Stimulated activated CD4-positive, alpha-beta T cell treated with anti-CD3 and anti-CD28 coated beads, Interleukin-2, amount 100 ng/mL, for 24 hours (primary cell): ENCODE measurements at places on chromosomes 16 and 17.

DNA sequence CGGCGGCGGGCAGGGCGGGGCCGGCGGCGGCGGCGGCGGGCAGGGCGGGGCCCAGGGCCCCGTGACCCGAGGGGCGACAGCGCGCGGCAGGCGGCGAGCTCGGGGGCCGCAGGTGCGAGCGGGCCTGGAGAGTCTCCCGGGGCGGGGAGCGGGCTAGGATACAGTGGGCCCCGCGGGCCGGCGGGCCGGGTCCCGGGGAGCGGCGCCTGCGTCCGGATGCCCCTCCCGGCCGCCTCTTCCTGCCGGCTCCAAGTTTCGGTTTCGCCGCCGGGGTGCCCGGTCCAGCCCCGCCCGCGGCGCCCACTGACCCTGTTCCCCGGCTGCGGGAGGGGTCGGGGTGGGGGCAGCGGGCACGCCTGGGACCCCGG is at the start of gene RNF213:
RNF213 (plus strand) TSS at position 62 of the 368 bp plus-strand sequence. CDS start 2,830 bp downstream, outside the sequence.
- peak; percentile 55 for DNase-seq

DNA sequence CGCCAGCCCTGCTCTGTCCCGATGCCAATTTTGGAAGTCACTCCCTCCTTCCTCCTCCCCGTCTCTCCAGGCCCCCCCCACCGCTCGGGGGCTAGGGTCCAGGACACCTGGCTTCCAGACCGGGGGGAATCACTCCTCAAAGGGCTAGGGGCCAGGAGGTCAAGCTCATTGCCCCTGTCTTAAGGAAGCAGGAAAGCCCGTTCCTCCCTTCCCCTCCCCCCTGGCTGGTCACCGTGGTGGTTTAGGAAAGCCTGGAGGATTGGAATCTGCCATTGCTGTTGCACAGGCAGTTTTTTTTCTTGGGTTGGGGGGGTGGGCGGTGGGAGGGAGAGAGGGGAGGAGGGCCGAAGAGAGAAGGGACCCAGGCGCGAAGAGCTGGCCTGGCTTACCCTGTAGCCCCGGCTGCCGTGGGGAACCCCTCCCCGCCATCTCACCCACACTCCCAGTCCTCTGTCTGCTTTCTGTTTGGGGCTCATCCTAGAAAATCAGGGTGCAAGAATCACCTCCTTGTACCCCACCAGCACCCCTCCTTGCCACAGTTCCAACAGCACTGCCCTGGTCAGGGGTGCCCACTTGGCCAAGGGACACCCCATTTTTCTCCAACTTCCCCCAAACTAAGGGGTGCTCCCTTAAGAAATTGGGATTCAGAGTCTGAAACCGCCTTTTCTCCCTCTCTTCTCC is 2.9 kb upstream of the BCL6B start:
- DNase-seq = no peak

DNA sequence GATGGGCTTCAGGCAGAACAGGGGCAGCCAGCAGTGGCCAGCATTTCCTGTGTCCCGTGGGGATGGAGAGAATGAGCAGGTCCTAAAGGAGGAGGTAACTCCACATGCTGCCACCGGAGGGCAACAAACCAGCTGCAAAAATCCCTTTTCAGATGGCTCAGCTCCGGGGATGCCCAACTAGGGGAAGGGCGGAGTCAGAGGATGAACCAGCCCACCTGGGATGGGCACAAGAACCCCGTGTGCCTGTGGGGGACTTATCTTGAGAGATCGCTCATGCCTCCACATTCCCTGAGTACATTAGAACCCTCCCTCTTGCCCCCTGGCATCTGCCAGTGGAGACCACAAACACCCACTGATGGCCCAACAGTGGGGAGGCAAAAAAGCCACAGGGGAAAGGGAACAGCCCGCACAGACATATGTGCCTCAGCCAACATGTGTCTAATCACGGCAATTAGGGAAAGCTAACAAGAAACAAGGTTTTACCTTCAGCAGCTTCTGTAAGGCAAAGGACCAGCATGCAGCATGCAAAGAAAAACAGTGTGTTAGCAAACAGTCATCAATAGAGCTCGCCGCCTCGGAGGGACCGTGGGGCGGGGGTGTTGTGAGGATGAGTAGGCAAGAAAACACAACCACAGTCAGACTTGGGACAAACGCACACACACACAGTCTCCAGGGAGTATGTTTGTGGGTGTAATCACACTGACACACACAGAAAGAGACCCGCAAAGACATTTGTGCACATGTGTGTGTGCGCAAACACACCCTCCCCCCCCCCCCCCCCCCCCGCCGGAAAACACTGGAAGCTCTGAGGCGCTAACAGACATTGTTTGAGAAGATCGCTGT is 64.0 kb downstream of the MYO18A start:
- peak; percentile 56 for DNase-seq

- DNase-seq = no peak
Measured at GRCh38 chr17:74918906-74919305, 4.1 kb downstream of the USH1G start.

DNA sequence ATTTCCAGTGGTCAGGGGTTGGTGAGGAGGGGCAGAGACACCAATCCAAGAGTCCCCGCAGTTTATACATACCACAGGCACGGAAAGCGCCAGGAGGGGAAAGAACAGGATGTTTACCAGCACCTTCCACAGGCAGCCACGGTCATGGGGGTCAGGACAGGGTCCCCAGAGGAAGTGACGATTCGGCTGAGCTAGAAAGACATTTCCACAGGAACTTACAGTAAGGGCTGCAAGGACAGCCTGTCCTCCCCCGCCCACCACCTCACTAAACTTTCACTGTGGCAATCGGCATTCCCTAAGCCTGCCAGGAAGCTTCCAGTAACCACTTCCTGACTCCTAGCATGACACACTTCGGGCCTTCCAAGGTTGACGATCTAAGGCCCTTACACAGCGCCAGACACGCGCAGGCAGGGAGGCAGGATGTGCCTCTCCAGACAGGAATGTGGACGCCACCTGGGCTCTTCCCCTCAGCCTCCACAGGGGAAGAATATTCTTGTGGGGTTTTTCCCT is 1.2 kb upstream of the MT2A start:
- peak; percentile 27 for DNase-seq

DNA sequence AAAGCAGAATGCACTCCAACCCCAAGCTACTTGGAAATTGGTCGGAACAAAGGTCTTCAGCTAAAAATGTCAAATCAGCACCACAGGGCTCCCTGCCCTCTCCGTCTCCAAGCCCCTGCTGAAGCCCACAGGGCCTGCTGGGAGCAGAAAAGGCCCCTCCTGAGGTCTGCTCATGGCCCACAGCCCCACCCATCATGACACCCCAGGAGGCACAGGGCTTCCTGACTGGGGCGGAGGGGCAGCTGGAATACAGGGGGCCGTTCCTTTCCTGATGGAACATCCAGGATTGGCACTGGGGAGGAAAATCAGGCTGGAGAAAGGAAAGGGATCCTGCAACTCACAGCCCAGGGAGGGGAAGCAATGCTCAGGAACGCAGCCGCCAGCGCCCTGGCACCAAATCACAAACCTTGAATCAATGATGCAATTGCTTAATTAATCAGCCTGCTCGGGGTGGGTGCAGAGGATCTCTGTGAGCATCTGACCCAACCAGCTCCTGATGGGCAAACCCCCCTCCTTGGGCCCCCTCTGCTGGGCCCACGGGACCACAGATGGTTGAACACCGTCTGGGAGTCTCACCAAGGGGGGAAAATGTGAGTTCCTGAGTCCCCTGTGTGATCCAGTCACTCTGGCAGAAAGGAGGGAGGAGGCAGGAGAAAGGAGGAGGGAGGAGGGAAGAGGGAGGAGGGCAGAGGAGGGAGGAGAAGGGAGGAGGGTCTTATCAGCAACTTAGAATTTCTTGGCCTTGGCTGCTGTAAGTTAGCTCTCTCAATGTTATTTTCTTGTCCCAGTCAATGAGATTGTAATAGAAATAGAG is 155.5 kb downstream of the ZNF423 start:
- DNase-seq = no peak

DNA sequence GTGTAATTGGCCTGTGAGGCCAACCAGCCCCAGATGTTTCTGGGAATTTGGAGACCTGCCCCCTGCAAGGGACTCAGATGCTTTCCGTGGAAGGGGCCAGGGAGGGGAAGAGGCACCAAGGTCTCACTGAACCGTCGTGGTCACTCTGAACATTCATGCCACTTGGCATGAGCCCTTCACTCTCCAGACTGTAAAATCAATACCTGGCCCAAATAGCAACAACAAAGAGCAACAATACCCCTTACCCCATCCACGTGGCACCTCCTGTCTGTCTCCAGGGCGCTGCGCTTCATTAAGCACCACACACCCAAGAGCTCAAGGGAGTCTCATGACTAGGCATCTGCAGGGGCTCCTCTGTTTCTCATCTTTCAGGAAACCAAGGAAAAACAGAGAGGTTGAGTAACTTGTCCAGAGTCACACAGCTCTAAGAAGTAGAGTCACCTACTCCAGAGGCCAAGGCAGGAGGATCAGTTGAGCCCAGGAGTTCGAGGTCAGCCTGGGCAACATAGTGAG is 52.8 kb downstream of the SOCS1 start:
- DNase-seq = no peak
